ENCODE measurements at places on chromosomes 6 and 20.

GRCh38 chr6:132693478-132693877 lies 20.4 kb downstream of the VNN1 start:
- DNase-seq = no peak
- no peak overlapping the region for H3K4me3 ChIP-seq
- H3K4me1 ChIP-seq = no peaks in the 10 kb centered on the region
- no peaks in the 10 kb centered on the region for H3K36me3 ChIP-seq
- H3K27ac ChIP-seq = no peak overlapping the region

GRCh38 chr20:50471231-50471630 lies 39.0 kb upstream of the PTPN1 start:
- DNase-seq = no peak
- peaks cover 39% of the 10 kb centered on the region for H3K4me1 ChIP-seq
- H3K4me3 ChIP-seq = no peak overlapping the region
- H3K27me3 ChIP-seq = no peaks in the 10 kb centered on the region
- no peaks in the 10 kb centered on the region for H3K36me3 ChIP-seq
- no peak overlapping the region for H3K27ac ChIP-seq

DNA sequence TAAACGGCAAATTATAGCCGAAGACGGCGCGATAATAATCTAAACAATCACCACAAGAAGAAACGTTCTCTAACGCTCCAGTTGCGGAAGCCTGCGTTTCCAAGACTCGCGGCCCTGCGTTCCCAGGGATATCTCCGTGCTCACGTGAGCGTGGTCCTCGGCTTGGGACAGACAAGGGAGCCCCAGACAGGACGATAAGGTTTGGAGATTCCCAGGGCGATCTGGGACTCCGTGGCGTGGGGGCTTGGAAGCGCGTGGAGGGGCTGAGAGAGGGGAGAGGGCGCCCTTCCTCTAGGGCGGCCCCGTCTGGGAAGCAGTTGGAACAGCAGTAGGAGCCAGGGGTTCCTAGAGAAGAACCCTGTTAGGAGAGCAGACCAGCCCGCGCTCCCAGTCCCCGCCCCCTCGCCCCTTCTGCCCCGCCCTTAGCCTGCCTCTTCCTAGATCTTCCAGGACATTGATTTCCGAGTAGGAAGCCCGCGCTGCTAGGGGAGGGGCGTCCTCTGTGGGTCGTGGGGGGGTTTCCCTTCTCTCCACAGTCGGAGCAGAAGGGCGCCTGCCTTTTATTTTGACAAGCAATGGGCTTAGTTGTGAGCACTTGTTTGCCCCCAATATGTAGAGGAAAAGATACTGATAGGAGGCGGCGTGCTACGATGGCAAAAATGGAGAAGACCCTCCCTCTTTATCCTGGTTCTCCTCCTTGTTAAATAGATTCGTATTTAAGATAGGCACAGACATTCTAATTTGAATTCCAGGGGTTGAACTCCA lies 10.6 kb downstream of the NRN1 start:
- H3K27ac ChIP-seq = no peak overlapping the region
- H3K4me1 ChIP-seq = no peaks in the 10 kb centered on the region
- no peaks in the 10 kb centered on the region for H3K36me3 ChIP-seq
- no peaks in the 10 kb centered on the region for H3K27me3 ChIP-seq
- H3K4me3 ChIP-seq = no peak overlapping the region
- DNase-seq = no peak

DNA sequence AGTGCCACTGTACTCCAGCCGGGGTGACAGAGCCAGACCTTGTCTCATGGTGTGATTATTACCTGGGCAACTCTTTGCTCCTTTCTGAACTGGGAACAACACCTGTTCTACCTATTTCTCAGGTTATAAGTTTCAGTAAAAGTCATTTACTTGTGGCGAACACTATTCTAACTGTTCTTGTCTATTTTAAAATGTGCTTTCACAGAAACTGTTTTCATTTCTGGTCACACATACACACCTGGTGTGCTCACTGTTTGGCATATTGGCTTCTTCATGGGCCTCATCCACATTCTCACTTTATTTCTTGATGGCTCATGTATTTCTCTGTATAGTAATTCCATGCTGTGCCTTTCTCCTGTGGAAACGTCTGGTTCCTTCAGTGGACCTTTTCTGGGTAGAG lies 30.5 kb upstream of the XRN2 start:
- no peaks in the 10 kb centered on the region for H3K36me3 ChIP-seq
- no peak overlapping the region for H3K27ac ChIP-seq
- no peak overlapping the region for H3K4me3 ChIP-seq

GRCh38 chr6:42974919-42975505 lies 4.0 kb downstream of the PEX6 start:
- DNase-seq = no peak

- no peak for DNase-seq
- no peak overlapping the region for H3K4me3 ChIP-seq
- H3K27ac ChIP-seq = no peak overlapping the region
- H3K27me3 ChIP-seq = no peaks in the 10 kb centered on the region
- no peaks in the 10 kb centered on the region for H3K36me3 ChIP-seq
- no peaks in the 10 kb centered on the region for H3K4me1 ChIP-seq
Measured at GRCh38 chr6:2047855-2048254, 197.6 kb downstream of the GMDS start.

GRCh38 chr6:84282550-84282949 lies 55.1 kb upstream of the CEP162 start:
- H3K27ac ChIP-seq = no peak overlapping the region
- no peaks in the 10 kb centered on the region for H3K36me3 ChIP-seq

- H3K27ac ChIP-seq = no peak overlapping the region
- H3K36me3 ChIP-seq = no peaks in the 10 kb centered on the region
- no peak overlapping the region for H3K4me3 ChIP-seq
- no peaks in the 10 kb centered on the region for H3K27me3 ChIP-seq
Measured at GRCh38 chr20:8067082-8067481, 47.5 kb upstream of the TMX4 start.

- DNase-seq = no peak
- 0 out of 2 replicates have a peak, but pooled peaks cover 2% of the 10 kb centered on the region for H3K36me3 ChIP-seq
- H3K4me3 ChIP-seq = no peak overlapping the region
- peak overlapping the region; percentile 48 for H3K27ac ChIP-seq
- H3K27me3 ChIP-seq = no peaks in the 10 kb centered on the region
Measured at GRCh38 chr20:31667315-31668285, 29.9 kb downstream of the COX4I2 start.

- no peaks in the 10 kb centered on the region for H3K27me3 ChIP-seq
- H3K4me3 ChIP-seq = peak overlapping the region; percentile 5
- H3K4me1 ChIP-seq = peaks cover 35% of the 10 kb centered on the region
- peak overlapping the region; percentile 48 for H3K27ac ChIP-seq
Measured at GRCh38 chr20:10468340-10468845, 33.3 kb downstream of the SLX4IP start.

GRCh38 chr20:36008461-36009035 lies 40.2 kb downstream of the CNBD2 start:
- no peak overlapping the region for H3K27ac ChIP-seq
- no peaks in the 10 kb centered on the region for H3K36me3 ChIP-seq
- no peaks in the 10 kb centered on the region for H3K4me1 ChIP-seq

GRCh38 chr20:49916146-49917002 lies 1.0 kb upstream of the SPATA2 start:
- peak overlapping the region; percentile 100 for H3K27ac ChIP-seq
- H3K4me3 ChIP-seq = peak overlapping the region; percentile 99
- H3K4me1 ChIP-seq = peaks cover 26% of the 10 kb centered on the region
- no peaks in the 10 kb centered on the region for H3K36me3 ChIP-seq

- H3K27ac ChIP-seq = no peak overlapping the region
- H3K36me3 ChIP-seq = no peaks in the 10 kb centered on the region
- H3K4me3 ChIP-seq = no peak overlapping the region
Measured at GRCh38 chr6:74018825-74019224, 322.8 kb downstream of the CD109 start.

GRCh38 chr20:10171864-10172751 lies 46.5 kb upstream of the SNAP25 start:
- no peaks in the 10 kb centered on the region for H3K27me3 ChIP-seq
- H3K4me1 ChIP-seq = no peaks in the 10 kb centered on the region
- peak overlapping the region; percentile 37 for H3K4me3 ChIP-seq
- H3K36me3 ChIP-seq = no peaks in the 10 kb centered on the region
- DNase-seq = no peak

- peak within 1 kb of the TSS; percentile 92 for H3K27ac ChIP-seq
- peak within 1 kb of the TSS; percentile 82 for H3K4me3 ChIP-seq
- peak; percentile 78 for DNase-seq
- H3K36me3 ChIP-seq = peaks cover 12% of the 10 kb centered on the region
- H3K27me3 ChIP-seq = no peaks in the 10 kb centered on the region
- H3K4me1 ChIP-seq = peaks cover 34% of the 10 kb centered on the region
Measured at GRCh38 chr20:6122873-6123648, at the start of gene FERMT1. FERMT1 (minus strand) TSS chr20:6123030; CDS start chr20:6119554, 3,476 bp downstream.

DNA sequence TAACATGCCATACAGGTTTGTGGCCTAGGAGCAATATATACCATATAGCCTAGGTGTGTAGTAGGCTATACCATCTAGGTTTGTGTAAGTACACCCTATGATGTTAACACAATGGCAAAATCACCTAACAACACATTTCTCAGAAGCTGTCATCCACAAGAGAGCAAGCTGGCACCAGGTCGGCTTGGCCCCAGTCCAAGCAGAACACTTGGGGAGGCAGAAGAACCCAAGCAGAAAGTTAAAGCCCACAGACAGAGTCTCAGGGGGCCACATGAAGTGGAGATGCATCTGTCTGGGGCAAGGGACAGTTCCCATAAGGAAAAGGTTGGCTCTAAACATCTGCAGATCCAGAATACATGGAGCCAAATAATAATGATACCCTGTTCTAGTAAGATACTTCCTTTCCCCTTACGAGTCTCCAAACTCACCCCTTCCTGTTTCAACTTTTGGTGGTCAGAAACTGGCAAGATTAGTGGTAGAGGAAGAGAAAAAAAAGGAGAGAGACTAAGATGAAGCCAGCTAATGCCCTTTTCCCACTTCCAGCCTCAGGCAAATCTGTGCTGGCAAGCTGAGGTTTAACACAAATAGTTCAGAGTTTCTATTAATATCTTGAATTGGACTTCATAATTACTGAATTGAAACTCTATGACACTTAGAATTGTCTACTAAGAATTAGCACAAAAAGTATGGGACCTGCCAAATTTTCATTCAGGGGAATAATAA lies 29.5 kb downstream of the TCF21 start:
- no peak overlapping the region for H3K4me3 ChIP-seq
- H3K27me3 ChIP-seq = no peaks in the 10 kb centered on the region
- no peak for DNase-seq
- peaks cover 12% of the 10 kb centered on the region for H3K4me1 ChIP-seq
- no peaks in the 10 kb centered on the region for H3K36me3 ChIP-seq
- no peak overlapping the region for H3K27ac ChIP-seq

DNA sequence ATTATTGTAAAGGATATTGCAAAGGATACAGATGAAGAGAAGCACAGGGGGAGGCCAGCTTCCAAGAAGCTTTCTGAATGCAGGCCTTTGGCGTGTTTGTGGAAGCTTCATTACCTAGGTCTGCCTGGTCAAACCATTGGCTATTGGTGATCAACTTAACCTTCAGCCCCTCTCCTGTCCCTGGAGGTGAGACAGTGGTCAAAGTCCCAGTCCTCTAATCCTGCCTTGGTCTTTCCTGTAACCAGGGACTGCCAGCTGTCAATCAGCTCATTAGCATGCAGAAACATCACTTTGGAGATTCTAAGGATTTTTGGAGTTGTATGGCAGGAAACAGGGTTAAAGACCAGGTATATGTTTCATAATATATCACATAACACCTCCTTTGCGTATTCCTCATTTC lies 13.0 kb downstream of the RIN2 start:
- H3K27ac ChIP-seq = no peak overlapping the region
- no peaks in the 10 kb centered on the region for H3K4me1 ChIP-seq
- H3K36me3 ChIP-seq = no peaks in the 10 kb centered on the region

DNA sequence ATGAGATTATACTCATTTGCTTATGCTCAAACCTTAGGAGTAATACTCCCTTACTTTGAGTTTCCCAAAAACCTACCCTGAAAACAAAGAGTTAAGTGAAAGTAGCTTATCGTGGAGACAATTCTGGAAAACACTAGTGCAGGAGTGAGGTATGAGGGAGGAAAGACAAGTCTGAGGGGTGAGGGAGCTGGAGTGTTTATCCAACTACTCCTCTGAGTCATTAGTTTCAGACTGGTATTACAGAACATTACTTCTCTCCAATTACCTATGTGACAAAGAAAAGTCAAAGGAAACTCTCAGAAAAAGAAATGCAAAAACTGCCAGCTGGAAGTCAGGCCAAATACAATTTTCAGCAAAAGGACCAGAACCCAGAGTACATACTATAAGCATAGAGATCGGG lies 171.1 kb upstream of the SPTLC3 start:
- no peaks in the 10 kb centered on the region for H3K36me3 ChIP-seq
- DNase-seq = no peak
- H3K27ac ChIP-seq = no peak overlapping the region
- no peak overlapping the region for H3K4me3 ChIP-seq
- H3K4me1 ChIP-seq = no peaks in the 10 kb centered on the region

- H3K27ac ChIP-seq = peak overlapping the region; percentile 83
- H3K36me3 ChIP-seq = no peaks in the 10 kb centered on the region
- no peaks in the 10 kb centered on the region for H3K27me3 ChIP-seq
- peaks cover 15% of the 10 kb centered on the region for H3K4me1 ChIP-seq
- peak overlapping the region; percentile 96 for H3K4me3 ChIP-seq
Measured at GRCh38 chr20:48921883-48922820, 641 bp downstream of the ARFGEF2 start.

DNA sequence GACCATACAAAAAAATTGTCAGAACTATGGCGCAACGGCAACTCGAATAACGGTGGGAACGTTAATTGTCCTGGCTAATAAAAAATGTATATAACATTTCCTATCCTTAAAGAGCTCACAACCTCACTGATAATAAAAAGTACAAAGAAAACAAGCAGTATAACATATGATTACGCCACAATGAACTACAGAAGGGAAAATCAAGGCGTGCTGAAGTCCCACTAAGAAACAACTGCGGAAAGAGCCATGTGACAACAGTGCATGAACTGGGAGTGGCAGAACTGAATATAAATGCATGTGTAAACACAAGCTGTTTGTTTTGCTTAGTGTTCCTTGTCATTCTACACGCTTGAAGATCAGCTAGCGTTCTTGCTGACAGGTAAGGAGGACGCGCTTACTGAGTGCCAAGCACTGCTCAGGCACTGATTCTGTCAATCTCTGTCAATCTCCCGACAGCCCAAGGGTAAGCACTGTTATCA lies 466 bp upstream of the PSMB1 start:
- H3K36me3 ChIP-seq = peaks cover 30% of the 10 kb centered on the region
- H3K4me1 ChIP-seq = peaks cover 16% of the 10 kb centered on the region
- H3K27ac ChIP-seq = peak overlapping the region; percentile 14

DNA sequence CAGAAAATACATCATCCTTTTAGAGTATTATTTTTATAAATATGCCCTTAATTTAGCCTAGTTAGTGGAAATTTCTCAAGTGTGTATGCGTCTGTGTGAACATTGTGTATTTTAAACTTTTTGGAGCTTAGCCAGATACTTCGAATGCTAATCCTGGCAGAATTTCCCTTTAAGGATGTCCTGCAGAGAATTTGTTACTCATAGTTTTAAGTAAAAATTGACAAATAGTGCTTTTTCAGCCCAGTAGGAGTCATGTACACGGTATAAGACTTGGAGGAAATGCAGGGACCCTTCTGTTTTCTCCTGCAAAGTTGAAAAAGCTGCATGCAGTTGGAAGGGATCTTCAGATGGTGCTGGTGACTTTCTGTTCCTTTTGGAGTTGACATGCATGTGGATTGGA lies at the start of gene FHL5:
TSS of gene FHL5 (plus strand) at position 243 of the 400 bp plus-strand sequence. CDS start 40,486 bp downstream, outside the sequence.
- no peaks in the 10 kb centered on the region for H3K36me3 ChIP-seq
- no peak within 1 kb of the TSS for H3K27ac ChIP-seq
- H3K4me1 ChIP-seq = no peaks in the 10 kb centered on the region
- no peaks in the 10 kb centered on the region for H3K27me3 ChIP-seq
- no peak within 1 kb of the TSS for H3K4me3 ChIP-seq

GRCh38 chr6:154301086-154301625 lies 55.4 kb downstream of the IPCEF1 start:
- H3K36me3 ChIP-seq = no peaks in the 10 kb centered on the region
- no peaks in the 10 kb centered on the region for H3K27me3 ChIP-seq
- H3K4me1 ChIP-seq = peaks cover 6% of the 10 kb centered on the region
- DNase-seq = no peak
- H3K27ac ChIP-seq = no peak overlapping the region

GRCh38 chr6:18823782-18824386 lies 436.7 kb downstream of the RNF144B start:
- H3K4me1 ChIP-seq = no peaks in the 10 kb centered on the region
- H3K27ac ChIP-seq = no peak overlapping the region
- no peaks in the 10 kb centered on the region for H3K36me3 ChIP-seq
- no peak overlapping the region for H3K4me3 ChIP-seq
- H3K27me3 ChIP-seq = no peaks in the 10 kb centered on the region
